ENCODE measurements at places on chromosomes 3 and 15. TPM values are rescaled to one million over a fixed set of nuclear protein-coding genes. Genes with fewer than 3 reads are reported as not detected.
A peak's percentile ranks its signal among the peaks of the same experiment; 100 is the strongest.

DNA sequence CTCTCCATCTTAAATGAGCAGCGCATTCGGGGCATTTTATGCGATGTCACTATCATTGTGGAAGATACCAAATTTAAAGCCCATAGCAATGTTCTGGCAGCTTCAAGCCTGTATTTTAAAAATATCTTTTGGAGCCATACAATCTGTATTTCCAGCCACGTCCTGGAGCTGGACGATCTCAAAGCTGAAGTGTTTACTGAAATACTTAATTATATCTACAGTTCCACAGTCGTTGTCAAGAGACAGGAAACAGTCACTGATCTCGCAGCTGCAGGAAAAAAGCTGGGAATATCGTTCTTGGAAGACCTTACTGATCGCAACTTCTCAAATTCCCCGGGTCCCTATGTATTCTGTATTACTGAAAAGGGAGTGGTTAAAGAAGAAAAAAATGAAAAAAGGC, 44.4 kb upstream of the RASA2 start:
- H3K4me1 ChIP-seq = peaks cover 42% of the 10 kb centered on the region
- DNase-seq = no peak
- peaks cover 34% of the 10 kb centered on the region for H3K36me3 ChIP-seq
- peak overlapping the region; percentile 46 for H3K4me3 ChIP-seq
- H3K27ac ChIP-seq = peak overlapping the region; percentile 76
- H3K27me3 ChIP-seq = no peaks in the 10 kb centered on the region

- DNase-seq = no peak
- H3K4me3 ChIP-seq = no peak overlapping the region
- no peak overlapping the region for H3K27ac ChIP-seq
- H3K36me3 ChIP-seq = no peaks in the 10 kb centered on the region
- no peaks in the 10 kb centered on the region for H3K4me1 ChIP-seq
- H3K27me3 ChIP-seq = no peaks in the 10 kb centered on the region
These were observed 441.5 kb upstream of the ARHGEF26 start for GRCh38 chr3:153679714-153680113.

The CLDN16 gene
- total RNA-seq = not detected

DNA sequence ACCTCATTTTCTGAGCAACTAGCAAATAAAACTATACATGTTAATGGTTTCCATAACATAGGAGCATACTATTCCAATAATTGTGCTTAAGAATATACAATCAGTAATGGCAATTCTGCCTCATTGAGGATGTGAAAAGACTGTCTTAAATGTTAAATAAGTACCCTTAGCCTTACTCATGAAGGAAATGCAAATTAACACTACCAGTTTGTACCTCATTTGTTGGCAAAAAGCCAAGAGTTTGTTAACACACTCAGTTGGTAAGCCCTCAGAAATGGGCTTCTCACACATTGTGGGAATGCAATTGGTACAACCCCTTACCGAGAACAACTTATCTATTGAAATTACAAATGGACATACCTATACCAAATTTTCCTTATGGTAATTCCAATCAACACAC, 9.2 kb upstream of the STT3B start:
- H3K27me3 ChIP-seq = no peaks in the 10 kb centered on the region
- no peaks in the 10 kb centered on the region for H3K36me3 ChIP-seq
- DNase-seq = no peak
- no peaks in the 10 kb centered on the region for H3K4me1 ChIP-seq
- H3K27ac ChIP-seq = no peak overlapping the region

DNA sequence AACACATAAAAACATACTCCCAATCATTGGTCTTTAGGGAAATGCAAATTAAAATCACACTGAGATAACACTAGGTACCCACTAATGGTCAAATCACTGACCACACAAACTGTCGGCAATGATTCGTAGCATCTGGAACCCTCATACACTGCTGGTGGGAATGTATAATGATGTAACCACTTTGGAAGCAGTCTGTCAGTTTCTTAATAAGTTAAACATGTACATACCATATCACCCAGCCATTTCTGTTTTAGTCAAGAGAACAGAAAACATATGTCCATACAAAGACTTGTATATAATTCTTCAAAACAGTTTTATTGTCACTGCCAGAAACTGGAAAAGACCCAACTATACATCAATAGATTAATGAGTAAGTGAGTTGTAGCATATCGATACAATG, 63.3 kb upstream of the LRRC3B start:
- H3K27me3 ChIP-seq = no peaks in the 10 kb centered on the region
- H3K4me3 ChIP-seq = no peak overlapping the region
- no peak overlapping the region for H3K27ac ChIP-seq
- no peak for DNase-seq

DNA sequence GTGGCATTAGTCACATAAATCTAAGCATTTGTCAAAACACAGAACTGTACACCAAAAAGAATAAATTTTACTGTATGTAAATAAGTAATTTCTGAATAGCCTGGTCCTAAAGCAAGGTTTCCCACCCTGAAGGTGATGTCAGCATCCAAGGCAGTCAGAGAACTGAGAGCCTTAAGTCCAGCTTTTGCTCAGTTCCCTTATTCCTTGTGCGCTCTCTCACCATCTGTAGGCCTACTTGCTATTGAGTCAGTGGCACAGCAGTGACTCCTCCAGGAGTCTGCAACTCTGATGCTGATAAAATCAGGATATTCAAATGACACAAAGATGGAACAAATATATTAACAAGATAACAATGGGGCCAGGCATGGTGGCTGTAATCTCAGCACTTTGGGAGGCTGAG, 22.3 kb downstream of the VPS39 start:
- H3K4me3 ChIP-seq = no peak overlapping the region
- H3K27ac ChIP-seq = no peak overlapping the region
- H3K27me3 ChIP-seq = no peaks in the 10 kb centered on the region
- DNase-seq = no peak
- no peaks in the 10 kb centered on the region for H3K4me1 ChIP-seq
- peaks cover 68% of the 10 kb centered on the region for H3K36me3 ChIP-seq

The FGF7 gene
- total RNA-seq = 63.6 TPM

The CORO2B gene
- 8.5 TPM for total RNA-seq
